Uterus (tissue), 4 donors: ENCODE measurements at places on chromosomes 2 and 18. TPM values are rescaled to one million over a fixed set of nuclear protein-coding genes. Genes with fewer than 3 reads are reported as not detected.

RASGRP3 gene
- 5.1 TPM for total RNA-seq

CPLX4 gene
- not detected for total RNA-seq

LRATD1 gene
- total RNA-seq, result 10.4 TPM

NPAS2 gene
- total RNA-seq, result 66.5 TPM

- no peaks in the 10 kb centered on the region for H3K36me3 ChIP-seq
- H3K4me1 ChIP-seq, result no peaks in the 10 kb centered on the region
- no peak overlapping the region for H3K4me3 ChIP-seq
Observed at GRCh38 chr2:64839844-64840243, 149.4 kb upstream of the SLC1A4 start.

DNA sequence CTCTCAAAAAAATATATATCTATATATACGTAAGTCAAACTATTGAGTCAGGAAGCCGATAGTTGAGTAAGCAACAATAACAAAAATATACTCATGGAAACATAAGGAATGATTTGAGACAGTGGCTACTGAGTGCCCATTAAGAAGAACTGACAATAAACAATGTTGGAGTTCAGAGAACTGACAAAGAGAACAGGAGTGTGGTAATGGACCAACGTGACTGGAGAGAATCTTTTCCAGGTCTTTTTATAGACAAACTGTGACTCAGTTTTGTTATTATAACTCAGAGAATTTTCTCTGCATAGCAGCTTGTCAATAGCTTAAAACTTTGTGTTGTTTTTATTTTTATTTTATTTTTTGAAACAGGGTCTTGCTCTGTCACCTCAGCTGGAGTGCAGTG is 4.6 kb upstream of the GALM start:
- no peak for DNase-seq
- H3K27me3 ChIP-seq, result no peaks in the 10 kb centered on the region
- H3K27ac ChIP-seq, result no peak overlapping the region

GRCh38 chr2:178330175-178331017 is 120.6 kb downstream of the PRKRA start:
- H3K36me3 ChIP-seq, result no peaks in the 10 kb centered on the region
- no peak for DNase-seq
- H3K4me3 ChIP-seq, result no peak overlapping the region
- no peaks in the 10 kb centered on the region for H3K4me1 ChIP-seq
- H3K27me3 ChIP-seq, result no peaks in the 10 kb centered on the region
- H3K27ac ChIP-seq, result no peak overlapping the region

DNA sequence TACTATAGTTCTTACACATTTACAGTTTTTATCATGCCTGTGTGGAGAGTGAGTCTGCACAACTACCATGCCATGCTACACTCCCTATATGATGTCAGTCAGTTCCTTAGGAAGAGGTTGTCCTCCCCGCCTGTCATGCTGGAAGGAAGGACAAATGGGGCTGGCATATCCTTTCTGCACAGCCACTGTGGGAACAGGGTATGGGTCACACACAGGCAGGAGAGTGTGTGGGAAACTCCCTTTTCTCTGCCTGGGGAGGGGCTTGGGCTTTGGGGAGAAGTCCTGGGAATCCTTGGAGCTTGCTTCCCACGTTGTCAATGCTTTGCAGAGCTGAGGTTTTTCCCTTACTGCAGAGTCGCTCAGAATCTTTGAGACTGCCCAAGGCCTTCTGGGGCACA is 232.1 kb downstream of the PRKCE start:
- no peaks in the 10 kb centered on the region for H3K36me3 ChIP-seq
- H3K27me3 ChIP-seq, result no peaks in the 10 kb centered on the region
- DNase-seq, result no peak
- H3K4me3 ChIP-seq, result no peak overlapping the region
- peaks cover 33% of the 10 kb centered on the region for H3K4me1 ChIP-seq
- peak overlapping the region; percentile 77 for H3K27ac ChIP-seq

DNA sequence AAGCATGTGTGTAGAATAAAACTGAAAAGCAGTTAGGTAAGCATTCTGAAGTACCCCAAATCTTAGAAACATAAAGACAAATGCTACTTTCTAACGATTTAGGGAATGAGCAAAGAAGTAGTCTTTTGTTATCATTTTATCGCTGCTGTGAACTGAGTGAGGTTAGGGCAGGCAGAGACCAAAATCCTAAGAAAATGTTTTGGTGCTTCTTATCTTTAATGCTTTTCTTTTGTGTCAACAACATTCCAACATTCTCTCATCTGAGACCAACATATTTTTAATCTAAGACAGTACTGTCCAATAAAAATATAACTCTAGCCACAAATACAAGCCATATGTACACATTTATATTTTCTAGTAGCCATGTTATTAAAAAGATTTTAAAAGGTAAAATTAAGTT is 789.4 kb upstream of the PIK3C3 start:
- DNase-seq, result no peak
- H3K4me1 ChIP-seq, result no peaks in the 10 kb centered on the region

DNA sequence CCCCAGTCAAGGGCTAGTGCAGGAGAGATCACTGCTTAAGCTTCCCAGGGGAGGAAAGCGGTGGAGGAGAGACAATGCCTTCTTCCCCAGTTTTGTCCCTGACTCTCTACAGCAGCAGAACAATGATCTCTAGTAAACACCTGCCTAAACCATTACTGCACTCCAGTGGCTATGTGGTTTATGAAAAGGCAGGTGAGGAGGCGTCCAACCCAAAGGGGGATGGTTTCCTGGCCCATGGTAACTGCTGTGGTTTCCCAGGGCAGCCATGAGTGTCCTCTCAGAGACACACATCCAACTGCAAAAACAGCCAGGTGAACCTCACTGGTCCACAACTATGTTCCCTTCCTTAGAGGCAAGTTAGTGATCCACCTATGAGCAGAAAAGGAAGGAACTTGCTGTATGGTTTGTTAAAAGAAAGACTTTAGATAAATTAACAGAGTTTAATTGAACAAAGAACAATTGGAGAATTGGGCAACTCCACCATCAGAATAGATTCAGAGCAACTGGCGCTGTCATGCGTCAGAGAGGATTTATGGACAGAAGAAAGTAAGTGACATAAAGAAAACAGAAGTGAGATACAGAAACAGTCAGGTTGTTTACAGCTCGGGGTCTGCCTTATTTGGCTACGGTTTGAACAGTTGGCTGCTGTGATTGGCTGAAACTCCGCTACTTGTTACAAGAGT is 4.8 kb upstream of the TTC39C start:
- no peak overlapping the region for H3K4me3 ChIP-seq
- peaks cover 6% of the 10 kb centered on the region for H3K4me1 ChIP-seq
- H3K36me3 ChIP-seq, result no peaks in the 10 kb centered on the region

GRCh38 chr2:173770947-173771678 is 194.1 kb downstream of the SP3 start:
- H3K27ac ChIP-seq, result no peak overlapping the region
- DNase-seq, result no peak
- H3K4me1 ChIP-seq, result no peaks in the 10 kb centered on the region
- no peaks in the 10 kb centered on the region for H3K27me3 ChIP-seq

- H3K4me1 ChIP-seq, result no peaks in the 10 kb centered on the region
- H3K4me3 ChIP-seq, result no peak overlapping the region
- H3K36me3 ChIP-seq, result no peaks in the 10 kb centered on the region
- peak overlapping the region; percentile 44 for H3K27ac ChIP-seq
- no peaks in the 10 kb centered on the region for H3K27me3 ChIP-seq
Observed at GRCh38 chr2:96832754-96833507, 10.9 kb downstream of the ANKRD23 start.

DNA sequence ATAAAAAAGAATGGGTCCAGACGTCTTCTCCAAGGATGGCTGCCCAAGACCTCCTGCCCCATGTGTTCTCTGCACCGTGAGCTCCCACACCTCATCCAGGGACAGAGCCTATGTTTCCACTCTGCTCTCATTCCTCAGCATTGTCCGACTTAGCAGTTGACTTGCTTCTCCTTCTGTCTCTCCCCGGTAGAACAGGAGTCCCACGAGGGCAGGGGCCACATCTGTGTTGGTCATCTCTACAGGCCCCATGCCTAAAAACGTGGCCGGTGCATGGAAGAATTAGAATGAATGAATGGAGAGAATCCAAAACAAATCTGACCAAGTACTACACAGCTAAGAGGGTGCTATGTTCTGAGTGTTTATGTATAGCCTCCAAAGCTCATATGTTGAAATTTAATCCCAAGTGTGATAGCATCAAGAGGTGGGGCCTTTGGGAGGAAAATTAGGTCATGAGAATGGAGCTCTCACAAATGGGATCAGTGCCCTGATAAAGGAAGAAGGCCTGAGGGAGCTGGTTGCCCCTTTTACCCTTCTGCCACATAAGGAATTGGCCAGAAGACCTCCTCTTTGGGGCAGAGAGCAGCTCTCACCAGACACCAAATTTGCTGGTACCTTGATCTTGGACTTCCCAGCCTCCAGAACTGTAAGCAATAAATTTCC is 55.9 kb downstream of the FAM178B start:
- H3K27me3 ChIP-seq, result no peaks in the 10 kb centered on the region
- DNase-seq, result no peak
- no peaks in the 10 kb centered on the region for H3K36me3 ChIP-seq
- H3K27ac ChIP-seq, result no peak overlapping the region
- H3K4me1 ChIP-seq, result peaks cover 4% of the 10 kb centered on the region

DNA sequence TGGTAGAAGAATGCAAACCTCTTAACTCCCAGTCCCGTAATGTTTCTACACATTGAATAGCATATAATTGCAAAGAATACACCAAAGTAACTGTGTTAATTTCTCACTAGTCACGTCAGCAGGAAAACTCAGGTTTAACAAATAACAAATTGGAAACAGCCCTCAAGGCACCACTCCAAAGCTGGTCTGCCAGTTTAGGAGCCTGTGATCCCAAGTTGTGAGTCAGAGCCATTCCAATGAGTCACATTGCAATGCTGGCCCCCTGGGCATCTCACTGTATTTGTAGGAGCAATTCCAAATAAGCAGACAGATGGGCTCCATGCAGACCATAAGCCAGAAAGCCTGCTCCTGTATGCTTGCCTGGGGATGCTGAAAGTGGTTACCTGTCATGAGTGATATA is 143.2 kb upstream of the SETBP1 start:
- no peak overlapping the region for H3K27ac ChIP-seq
- no peak overlapping the region for H3K4me3 ChIP-seq
- H3K27me3 ChIP-seq, result no peaks in the 10 kb centered on the region
